ENCODE measurements at places on chromosomes 5 and 9. TPM values are rescaled to one million over a fixed set of nuclear protein-coding genes. Genes with fewer than 3 reads are reported as not detected.

DNA sequence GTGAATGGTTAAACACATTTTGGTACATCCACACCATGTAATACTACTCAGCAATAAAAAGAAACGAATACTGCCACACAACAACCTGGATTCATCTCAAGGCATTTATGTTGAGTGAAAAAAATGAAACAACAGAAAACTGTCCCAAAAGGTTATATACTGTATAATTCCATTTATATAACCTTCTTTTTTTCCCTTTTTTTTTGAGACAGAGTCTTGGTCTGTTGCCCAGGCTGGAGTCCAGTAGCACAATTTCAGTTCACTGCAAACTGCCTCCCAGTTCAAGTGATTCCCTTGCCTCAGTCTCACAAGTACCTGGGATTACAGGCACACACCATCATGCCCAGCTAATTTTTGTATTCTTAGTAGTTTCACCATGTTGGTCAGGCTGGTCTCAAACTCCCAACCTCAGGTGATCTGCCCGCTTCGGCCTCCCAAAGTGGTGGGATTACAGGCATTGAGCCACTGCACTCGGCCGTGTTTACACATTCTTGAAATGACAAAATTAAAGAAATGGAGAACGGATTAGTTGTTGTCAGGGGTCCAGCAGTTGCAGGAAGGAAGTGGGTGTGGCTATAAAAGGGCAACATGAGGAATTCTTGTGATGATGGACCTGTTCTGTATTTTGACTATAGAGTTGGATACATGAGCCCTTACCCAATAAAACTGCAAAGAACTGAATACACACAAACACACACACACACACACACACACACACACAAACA is 17.4 kb downstream of the PPP6C start:
- DNase-seq, result no peak

GRCh38 chr9:530681-531080 is 310.8 kb upstream of the DMRT1 start:
- DNase-seq, result no peak

GRCh38 chr9:129458663-129459546 is 162.0 kb downstream of the C9orf50 start:
- no peak for DNase-seq

DNA sequence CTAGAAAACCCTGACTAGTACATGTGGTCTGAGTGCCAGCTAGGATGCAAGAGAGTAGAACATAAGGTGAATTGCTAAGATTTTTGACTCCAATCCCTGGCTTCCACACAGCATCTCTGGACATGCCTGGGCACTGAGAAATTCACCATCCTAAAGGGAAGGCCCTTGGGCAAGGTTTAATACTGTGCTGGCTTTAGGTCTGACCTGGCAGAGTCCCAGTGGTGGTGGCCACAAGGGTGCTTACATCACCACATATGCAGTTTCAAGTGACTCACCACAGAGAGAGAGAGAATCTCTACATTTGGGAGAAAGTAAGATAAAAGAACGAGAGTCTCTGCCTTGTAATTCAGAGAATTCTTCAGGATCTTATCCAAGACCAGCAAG is 661.6 kb upstream of the C9orf72 start:
- no peak for DNase-seq

The LCN6 gene
- total RNA-seq, result not detected

- no peak for DNase-seq
These were observed 219.7 kb upstream of the TUT7 start for GRCh38 chr9:86573886-86574285.

DNA sequence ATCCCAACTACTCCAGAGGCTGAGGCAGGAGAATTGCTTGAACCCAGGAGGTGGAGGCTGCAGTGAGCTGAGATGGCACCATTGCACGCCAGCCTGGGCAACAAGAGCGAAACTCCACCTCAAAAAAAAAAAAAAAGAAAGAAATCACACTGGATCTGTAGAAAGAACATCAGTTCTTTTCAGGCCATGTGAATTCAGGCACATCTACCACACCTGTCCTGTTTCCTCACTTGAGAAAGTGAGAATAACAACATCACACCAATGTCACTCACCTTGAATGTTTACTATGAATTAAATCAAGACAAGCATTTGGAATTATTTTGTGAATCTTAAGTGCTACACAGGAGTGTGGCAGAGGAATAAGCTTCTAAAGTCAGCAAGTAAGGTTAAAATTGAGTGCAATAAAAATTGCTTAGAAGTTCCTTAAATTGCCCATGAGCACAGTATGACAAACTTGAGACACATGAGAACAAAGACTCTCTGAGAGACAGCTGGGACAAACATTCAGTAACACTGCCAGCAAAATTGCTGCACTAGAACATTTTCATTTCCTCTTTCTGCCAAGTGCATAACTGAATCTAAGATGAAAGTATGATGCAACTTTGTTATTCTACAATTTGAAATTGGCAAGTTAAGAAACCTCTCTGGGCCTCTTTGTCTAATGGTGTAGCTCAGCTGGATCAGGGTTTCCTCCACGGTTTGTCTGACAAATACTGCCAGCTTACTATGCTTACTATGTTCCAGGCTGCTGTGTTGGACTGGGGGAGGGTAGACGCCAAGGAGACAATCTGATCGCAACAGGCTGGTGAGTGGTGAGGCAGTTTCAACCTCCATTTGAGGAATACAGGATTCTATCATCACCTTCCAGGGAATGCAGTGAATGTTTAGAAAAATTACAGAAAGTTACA is 1.9 kb upstream of the RIC1 start:
- peak; percentile 38 for DNase-seq

DNA sequence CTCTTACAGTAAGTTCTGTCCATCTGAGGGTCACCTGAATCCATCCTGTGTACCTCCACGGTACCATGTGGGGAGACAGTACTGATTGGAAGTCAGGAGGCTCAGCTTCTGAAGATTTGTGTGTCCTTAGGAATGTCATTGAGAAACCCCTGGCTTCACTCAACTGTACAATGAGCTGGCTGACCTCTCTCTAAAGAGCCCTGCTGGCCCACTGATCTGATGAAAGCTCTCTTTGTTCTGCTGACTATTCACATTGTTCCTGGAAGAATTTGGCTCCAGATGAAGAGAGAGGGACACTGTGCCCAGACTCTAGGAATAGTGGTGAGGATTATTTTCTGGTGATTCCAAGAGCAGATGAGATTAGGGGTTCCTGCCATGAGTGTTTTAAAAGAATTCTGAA is 141.2 kb downstream of the LURAP1L start:
- DNase-seq, result peak; percentile 94

DNA sequence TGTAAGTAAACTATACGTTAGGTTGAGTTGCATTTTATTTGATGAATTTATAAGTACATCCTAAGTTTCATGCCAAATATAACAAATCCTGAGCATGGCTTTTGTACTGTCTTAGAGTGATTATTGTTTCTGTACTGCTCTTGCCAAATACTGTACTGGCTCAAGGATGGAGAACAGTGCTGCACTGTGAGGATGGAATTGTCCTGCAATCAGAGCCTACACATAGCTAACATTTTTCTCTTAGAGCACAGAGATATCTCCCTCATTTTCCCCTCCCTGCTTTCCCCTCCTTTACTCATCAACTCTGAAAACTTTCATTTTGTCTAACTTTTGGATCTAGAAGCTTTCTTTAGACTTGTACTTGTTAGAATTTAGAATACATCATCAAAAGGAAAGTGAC is 28.3 kb downstream of the LRRC70 start:
- no peak for DNase-seq

The CDH10 gene
- total RNA-seq, result 0.34 TPM

DNA sequence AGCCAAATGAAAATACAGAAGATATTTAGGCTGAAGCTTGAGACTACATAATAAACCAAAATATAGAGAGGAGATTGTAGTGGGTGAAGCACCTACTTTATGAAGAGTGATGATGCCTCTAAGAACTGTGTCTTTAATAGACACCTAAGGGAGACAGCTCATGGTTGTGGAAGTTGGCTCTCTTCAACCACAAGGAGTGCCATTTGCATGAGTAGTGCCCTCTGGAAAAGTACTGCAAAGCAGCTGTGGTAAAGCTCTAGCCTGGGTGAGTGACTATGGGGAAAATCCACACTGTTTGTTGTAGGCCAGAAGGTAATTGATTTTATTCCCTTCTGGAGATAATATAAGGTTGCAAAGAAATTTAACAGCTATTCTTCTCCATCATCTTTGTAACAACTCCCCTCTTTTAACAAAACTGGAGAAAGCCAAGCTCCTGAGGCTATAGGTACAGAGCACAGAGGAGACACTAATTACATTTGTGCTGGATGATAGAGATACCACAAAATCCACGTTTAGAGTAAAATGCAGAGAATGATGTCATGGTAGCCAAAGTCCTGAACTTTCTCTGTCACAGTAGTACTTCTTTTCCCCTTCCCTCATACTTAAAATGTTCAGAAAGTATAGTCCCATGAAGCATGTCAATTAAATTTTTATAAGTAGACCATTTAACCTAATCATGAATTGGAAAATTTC is 122.8 kb downstream of the STARD4 start:
- DNase-seq, result peak; percentile 45

The SHLD3 gene
- 5.3 TPM for total RNA-seq

All from SK-MEL-5 (cell line).